Activated naive CD8-positive, alpha-beta T cell treated with anti-CD3 and anti-CD28 coated beads, Interleukin-2, amount 10 ng/mL, durations not matched to agents 7 days and 5 days (primary cell): ENCODE measurements at places on chromosomes 12 and 14. TPM values are rescaled to one million over a fixed set of nuclear protein-coding genes. Genes with fewer than 3 reads are reported as not detected.

DNA sequence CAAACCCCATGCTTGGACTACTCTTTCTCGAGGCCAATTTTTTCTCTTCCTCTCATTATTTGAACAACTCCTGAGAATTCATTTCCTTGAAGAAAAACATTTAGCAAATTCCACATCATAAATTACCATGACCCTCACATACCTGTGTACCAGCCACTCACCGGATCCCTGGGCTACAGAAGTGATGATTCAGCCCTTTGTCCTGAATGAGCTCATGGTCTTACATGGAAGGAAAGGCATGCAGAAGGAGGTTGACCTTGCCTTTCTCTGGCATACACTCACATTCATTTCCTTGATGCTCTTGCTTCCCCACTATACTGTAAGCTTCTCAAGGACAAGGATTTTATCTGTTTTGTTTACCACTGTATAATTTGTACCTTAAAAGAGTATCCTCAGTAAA is 191.5 kb downstream of the SLC5A8 start:
- no peaks in the 10 kb centered on the region for H3K27me3 ChIP-seq
- no peak overlapping the region for H3K27ac ChIP-seq

DNA sequence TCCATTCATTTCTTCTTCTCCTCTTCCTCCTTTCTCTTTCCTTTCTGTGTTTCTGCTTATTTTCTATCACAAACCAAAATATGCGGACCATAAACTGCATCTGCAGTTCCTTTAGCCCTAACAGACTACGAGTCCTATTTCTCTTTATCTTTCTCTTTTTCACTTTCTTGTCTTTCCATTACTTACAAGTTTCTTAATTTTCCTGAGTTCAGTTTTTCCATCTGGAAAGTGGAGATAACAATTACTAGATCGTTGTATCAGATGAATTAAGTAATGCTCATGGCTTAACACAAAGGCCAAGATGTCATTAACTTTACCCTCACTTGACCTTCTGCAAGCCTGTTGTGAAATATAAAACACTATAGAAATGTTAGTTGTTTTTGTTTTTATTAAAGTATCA is 983 bp upstream of the COPS7A start:
- H3K36me3 ChIP-seq, result peaks cover 5% of the 10 kb centered on the region
- no peak overlapping the region for H3K4me3 ChIP-seq
- no peak for DNase-seq
- H3K27me3 ChIP-seq, result peaks cover 3% of the 10 kb centered on the region
- peaks cover 22% of the 10 kb centered on the region for H3K4me1 ChIP-seq

Gene SPRYD3
- 37.8 TPM for total RNA-seq

DNA sequence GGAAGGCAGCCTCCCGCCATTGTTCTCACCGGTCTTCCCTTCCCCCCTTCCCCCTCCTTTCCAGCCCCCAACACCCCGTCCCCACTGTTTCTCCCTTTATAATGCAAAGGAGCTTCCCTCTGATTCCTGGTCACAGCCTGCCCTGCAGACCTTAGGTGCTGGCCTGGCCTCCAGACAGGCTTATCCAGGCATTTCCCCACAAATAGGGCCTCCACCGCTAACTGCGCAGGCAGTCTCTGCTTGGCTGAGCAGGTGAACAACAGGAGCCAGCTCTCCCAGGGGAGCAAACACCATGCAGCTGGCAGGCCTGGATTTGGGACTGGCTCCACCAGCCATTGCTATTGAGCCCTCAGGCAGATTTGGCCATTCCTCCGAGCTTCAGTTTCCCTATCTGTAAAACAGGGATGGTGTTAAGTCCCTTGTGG is 46.0 kb downstream of the SMIM41 start:
- no peak overlapping the region for H3K27ac ChIP-seq
- H3K4me3 ChIP-seq, result no peak overlapping the region
- DNase-seq, result no peak
- peaks cover 6% of the 10 kb centered on the region for H3K4me1 ChIP-seq
- H3K36me3 ChIP-seq, result no peaks in the 10 kb centered on the region
- H3K27me3 ChIP-seq, result peaks cover 13% of the 10 kb centered on the region

DNA sequence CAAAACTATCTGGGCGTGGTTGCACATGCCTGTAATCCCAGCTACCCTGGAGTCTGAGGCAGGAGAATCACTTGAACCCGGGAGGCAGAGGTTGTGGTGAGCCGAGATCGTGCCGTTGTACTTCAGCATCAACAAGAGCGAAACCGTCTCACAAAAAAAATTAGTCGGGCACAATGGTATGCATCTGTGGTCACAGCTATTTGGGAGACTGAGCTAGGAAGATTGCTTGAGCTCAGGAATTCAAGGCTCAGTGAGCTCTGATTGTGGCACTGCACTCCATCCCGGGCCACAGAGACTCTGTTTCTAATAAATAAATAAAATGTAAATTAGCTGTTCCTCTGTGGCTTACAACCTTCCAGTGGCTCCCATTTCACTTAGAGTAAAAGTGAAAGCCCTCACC is 28.0 kb downstream of the RCOR1 start:
- DNase-seq, result no peak
- H3K36me3 ChIP-seq, result peaks cover 12% of the 10 kb centered on the region
- H3K27me3 ChIP-seq, result no peaks in the 10 kb centered on the region
- H3K27ac ChIP-seq, result no peak overlapping the region

- H3K4me3 ChIP-seq, result no peak overlapping the region
- no peak overlapping the region for H3K27ac ChIP-seq
- no peaks in the 10 kb centered on the region for H3K27me3 ChIP-seq
- no peaks in the 10 kb centered on the region for H3K36me3 ChIP-seq
Observed at GRCh38 chr14:37145395-37145794, 27.0 kb downstream of the SLC25A21 start.

Gene KRT6C
- not detected for total RNA-seq

GRCh38 chr12:119373001-119373400 is 38.5 kb downstream of the CCDC60 start:
- no peak for DNase-seq
- H3K36me3 ChIP-seq, result no peaks in the 10 kb centered on the region
- no peak overlapping the region for H3K27ac ChIP-seq
- peaks cover 2% of the 10 kb centered on the region for H3K27me3 ChIP-seq

DNA sequence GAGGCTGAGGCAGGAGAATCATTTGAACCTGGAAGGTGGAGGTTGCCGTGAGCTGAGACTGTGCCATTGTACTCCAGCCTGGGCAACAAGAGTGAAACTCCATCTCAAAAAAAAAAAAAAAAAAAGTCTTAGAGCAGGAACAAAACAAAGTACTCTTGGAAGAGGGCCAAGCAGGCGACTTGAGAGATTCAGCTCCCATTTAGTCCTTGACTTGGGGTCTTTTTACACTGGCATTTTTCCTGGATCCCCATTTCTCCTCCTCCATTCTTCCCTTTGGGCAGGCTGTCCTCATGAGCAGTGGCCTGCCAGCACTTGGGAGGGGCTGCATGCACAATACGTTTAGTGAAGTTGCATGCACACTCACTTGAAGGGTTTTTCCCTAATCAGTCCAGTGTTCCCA is 72.9 kb downstream of the C14orf132 start:
- no peak overlapping the region for H3K4me3 ChIP-seq
- peaks cover 6% of the 10 kb centered on the region for H3K27me3 ChIP-seq
- H3K36me3 ChIP-seq, result no peaks in the 10 kb centered on the region
- no peak for DNase-seq

DNA sequence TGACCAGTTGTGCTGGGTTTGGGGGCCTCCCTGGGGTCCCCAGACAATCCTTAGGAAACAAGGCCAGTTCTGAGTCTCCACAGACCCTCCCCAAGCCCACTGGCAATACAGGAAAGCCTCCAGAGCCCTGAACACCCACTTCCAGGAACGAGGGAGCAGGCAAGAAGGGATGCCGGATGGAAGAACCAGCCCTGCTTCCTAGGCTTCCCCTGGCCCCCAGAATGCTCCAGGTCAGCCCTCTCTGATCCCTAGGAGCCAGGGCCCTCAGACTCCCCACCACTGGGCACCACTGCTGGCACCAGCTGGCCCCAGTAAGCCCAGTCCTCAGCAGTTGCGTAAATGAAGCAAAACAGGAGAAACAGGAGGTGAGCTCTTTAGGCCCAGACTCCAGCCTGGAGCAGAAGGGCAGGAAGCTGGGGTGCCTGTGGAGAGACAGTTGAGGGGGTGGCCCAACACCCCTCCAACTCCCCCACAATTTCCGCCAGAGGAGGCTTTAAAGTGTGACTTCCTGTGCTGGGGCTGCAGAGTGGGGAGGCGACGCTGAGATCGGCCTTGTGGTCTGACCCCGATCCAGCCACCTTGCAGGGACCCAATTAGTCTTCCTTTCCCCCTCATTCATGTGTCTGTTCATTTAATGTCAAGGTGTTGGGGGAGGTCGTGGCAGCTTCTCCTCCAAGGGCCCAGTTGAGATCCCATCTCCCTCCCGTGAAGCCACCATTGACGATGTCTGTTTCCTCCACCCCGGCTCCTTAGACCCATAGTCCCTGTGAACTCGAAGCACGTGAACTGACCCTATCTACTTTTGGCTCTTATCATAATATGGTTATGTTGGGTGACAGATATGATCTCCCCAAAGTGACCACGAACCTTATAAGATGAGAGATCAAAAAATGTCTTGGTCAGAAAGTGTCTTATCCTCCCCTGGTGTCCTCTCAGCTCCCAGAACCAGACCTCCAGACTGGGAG is 4.7 kb downstream of the TNFRSF1A start:
- no peaks in the 10 kb centered on the region for H3K27me3 ChIP-seq
- no peak overlapping the region for H3K27ac ChIP-seq
- H3K36me3 ChIP-seq, result peaks cover 15% of the 10 kb centered on the region
- DNase-seq, result peak; percentile 74

Gene FGF6
- total RNA-seq, result not detected

DNA sequence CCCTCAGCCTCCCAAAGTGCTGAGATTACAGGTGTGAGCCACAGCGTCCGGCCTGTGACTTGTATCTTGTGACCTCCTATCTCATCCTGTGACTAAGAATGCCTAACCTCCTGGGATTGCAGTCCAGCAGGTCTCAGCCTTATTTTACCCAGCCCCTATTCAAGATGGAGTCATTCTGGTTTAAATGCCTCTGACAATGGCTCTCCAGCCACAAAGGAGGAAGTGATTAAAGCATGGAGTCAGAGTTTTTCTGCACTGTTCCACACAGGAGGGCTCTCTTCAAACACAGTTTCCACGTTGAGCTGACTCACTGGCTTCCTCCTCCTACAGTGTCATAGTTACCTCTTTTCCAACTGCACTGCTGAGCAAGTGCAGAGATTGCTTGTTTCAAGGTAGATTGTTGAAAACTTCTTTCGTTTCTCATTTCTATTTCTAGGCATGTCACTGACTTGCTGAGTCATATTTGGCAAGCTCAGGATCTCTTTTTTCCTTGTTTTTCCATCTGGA is 383.8 kb downstream of the PCNX1 start:
- H3K27me3 ChIP-seq, result peaks cover 2% of the 10 kb centered on the region
- H3K4me1 ChIP-seq, result peaks cover 12% of the 10 kb centered on the region
- no peak overlapping the region for H3K27ac ChIP-seq
- peak overlapping the region; percentile 6 for H3K4me3 ChIP-seq
- peaks cover 1% of the 10 kb centered on the region for H3K36me3 ChIP-seq

DNA sequence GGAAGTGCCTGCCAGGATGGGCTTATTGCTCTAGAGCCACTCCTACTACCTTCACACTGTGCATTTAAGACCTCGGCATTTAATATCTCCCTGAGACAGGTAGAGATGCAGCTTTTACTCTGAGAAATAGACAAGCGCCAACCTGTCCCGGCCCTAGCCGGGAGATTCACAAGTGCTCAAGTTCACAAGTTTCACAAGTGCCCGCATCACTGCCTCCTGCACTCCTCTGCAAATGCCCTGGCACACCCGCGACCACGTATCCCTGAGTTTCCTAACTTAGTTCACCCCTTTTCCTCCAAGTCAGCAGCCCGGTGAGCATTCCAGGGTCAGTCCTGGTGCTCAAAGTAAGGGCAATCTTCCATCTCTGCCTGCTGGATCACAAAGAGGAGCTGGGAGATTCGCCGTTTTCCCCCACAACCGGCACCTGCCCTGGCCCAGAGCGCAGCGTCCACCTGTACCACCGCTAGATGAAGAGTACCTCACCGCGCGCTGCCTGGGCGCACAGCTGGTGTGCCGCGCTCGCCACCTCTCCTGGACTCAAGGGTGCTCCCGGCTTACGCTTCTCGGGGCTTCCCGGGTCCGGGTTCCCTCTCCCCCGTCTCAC is 5.0 kb upstream of the SLC38A4 start:
- H3K27me3 ChIP-seq, result peaks cover 81% of the 10 kb centered on the region
- H3K27ac ChIP-seq, result no peak overlapping the region
- no peaks in the 10 kb centered on the region for H3K36me3 ChIP-seq
- H3K4me1 ChIP-seq, result peaks cover 9% of the 10 kb centered on the region

Gene STAB2
- not detected for total RNA-seq

DNA sequence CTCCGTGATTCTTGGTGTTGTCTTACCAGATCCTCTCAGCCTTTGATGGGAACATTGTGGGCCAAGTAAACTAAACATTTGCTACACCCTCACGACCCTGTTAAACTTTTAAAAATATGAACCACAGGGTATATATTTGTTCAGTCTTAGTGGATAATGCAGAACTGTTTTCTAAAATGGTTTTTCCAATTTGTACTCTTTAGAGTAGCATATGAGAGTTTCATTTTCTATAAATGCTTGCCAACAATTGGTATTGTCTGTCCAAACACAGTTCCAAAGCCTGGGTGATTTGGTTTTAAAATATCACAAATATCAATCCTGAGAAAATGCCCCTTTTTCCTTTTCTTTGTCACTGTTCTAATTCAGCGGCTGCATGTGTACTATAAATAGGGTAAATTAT is 6.7 kb upstream of the IL22 start:
- peaks cover 8% of the 10 kb centered on the region for H3K27me3 ChIP-seq
- H3K4me1 ChIP-seq, result peaks cover 29% of the 10 kb centered on the region
- no peak overlapping the region for H3K27ac ChIP-seq
- DNase-seq, result no peak
- no peak overlapping the region for H3K4me3 ChIP-seq

Gene RTL1
- not detected for total RNA-seq

GRCh38 chr12:46400406-46400805 is 27.8 kb upstream of the SLC38A2 start:
- H3K36me3 ChIP-seq, result peaks cover 26% of the 10 kb centered on the region
- H3K4me1 ChIP-seq, result peaks cover 36% of the 10 kb centered on the region
- DNase-seq, result no peak

Gene SLCO1C1
- total RNA-seq, result not detected

Gene TROAP
- 73.8 TPM for total RNA-seq

DNA sequence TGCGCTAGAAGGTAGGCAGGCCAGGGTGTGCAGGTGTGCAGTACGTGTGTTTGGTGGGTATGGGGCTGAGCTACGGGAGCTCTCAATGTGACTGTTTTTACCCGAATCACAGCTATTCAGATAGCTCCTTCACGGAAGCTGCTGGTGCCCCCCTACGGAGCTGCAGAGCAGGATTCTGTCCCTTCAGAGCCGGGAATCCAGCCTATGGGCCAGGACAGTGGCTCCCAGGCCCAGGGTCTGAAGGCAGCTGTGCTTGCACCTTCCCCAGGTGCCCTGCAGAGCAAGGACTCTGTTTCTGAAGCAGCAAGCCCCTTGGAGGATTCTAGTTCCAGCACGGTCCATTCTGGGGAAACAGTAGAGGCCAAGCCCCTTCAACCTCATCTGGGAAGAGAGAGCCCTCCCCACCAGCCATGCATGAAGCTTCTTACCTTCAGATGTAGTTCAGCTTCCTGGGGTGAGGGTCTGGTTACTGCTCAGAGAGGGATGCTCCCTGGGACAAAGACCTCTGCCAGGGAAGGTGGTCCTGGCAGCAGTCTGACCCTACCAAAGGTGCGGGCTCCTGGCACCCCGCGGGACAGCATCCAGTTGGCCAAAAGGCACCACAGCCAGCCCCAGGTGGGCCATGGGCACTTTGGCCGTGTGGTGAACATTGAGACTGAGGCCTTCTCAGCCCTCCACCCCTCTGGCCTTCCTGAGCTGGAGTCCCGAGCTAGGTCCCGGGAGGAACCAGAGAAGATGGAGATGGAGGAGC is 29.1 kb downstream of the PLEKHH1 start:
- H3K27ac ChIP-seq, result no peak overlapping the region
- no peak overlapping the region for H3K4me3 ChIP-seq
- H3K36me3 ChIP-seq, result no peaks in the 10 kb centered on the region
- peak; percentile 10 for DNase-seq

Gene LRRC10
- not detected for total RNA-seq
